ENCODE measurements at places on chromosomes 3 and 15.

DNA sequence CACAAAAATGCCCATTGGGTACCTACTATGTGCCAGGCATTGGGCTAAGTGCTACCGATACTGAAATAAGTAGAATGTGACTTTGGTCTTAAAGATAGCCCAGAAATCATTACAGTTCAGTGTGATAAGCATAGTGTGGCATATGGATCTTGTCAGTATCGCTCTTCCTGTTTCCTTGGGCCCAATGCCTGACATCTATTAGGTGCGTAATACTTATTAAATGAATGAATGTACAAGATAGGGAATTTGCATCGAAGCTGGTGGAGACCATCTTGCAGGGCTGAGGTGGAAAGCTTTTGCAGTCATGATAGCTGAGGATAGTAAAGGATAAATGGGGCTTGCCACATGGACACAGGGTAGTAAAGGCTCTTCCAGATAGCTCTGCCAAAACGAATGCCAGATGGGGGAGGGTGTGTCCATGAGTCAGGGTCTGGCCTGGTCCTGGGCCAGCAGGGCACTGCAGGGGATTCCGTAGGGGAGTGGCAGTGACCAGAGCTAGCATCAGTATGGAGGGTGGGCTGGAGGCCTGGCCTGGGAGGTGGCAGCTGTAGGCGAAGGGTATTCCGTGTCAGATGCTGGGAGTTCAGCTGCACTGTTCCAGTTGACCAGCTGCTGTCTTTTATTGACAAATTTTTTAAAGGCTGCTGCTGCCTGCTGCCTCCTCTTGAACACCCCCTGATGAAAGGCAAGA lies 23.5 kb downstream of the TSEN2 start:
- no peak for DNase-seq

GRCh38 chr3:14869917-14870782 lies 51.4 kb downstream of the FGD5 start:
- DNase-seq: no peak

DNA sequence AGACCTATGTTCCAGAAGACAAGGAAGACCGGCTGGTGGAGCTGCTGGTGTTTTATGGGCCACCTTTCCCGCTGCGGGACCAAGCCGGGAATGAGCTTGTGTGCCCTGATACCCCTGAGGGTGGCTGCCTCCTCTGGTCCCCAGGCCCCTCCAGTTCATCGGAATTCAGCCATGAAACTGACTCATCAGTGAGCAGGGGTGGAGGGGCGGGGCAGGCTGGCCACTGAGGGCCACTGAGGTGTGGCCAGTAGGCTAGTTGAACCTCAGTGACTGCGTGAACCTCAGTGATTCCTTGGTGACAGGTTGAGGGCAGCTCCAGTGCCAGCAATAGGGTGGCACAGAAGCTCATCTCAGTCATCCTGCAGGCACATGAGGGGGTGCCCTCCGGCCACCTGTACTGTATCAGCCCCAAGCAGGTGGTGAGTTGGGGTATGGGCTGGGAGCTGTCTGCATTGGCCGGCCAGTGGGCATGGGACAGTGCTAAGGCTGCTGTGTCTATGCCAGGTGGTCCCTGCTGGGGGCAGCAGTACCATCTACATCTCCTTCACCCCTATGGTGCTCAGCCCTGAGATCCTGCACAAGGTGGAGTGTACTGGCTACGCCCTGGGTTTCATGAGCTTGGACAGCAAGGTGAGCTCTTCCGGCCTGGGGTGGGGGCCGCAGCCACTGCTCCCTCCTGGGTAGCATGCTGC lies 20.3 kb downstream of the ACAA1 start:
- DNase-seq: no peak

DNA sequence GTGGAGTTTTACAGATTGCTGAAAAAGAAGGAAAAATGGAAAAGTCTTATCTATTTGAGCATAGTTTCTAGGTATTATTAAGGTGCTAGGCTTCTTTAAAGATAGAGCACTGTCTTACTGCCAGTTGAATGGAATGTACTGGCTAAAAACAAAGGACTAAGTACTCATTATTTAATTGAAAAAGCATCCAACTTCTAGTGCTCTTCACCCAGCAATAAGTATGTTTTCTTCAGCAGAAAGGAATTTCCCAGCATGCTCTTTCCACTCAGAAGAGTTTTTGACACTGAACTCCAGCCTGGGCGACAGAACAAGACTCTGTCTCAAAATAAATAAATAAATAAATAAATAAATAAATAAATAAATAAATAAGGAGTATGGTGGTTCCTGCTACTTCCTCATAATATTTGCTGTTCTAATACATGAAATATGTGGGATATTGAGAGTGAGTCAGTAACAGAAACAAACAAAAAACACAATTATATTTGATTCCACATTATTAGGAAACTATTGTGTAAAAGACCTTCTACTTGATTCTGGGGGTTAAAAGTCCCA lies 70.6 kb downstream of the ATP13A4 start:
- DNase-seq: no peak

DNA sequence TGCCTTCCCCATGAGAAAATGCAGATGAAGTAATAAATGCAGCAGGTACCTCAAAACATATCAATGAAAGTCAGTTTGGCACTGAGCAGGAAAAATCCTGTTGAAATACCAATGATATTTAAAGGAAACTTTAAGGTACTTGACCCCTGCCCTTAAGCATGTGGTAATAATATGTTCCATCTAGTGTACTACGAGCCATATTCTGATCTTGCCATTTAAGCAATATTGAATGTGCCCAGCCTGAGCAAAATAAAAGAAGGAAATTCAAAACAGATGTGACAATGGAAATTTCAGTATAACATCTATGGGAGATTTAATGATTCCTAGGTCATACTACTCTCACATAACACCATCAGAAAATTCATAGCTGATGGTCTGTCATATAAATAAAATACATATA lies 191.8 kb upstream of the CGNL1 start:
- no peak for DNase-seq

GRCh38 chr15:39207532-39208115 lies 373.3 kb upstream of the THBS1 start:
- DNase-seq: no peak

DNA sequence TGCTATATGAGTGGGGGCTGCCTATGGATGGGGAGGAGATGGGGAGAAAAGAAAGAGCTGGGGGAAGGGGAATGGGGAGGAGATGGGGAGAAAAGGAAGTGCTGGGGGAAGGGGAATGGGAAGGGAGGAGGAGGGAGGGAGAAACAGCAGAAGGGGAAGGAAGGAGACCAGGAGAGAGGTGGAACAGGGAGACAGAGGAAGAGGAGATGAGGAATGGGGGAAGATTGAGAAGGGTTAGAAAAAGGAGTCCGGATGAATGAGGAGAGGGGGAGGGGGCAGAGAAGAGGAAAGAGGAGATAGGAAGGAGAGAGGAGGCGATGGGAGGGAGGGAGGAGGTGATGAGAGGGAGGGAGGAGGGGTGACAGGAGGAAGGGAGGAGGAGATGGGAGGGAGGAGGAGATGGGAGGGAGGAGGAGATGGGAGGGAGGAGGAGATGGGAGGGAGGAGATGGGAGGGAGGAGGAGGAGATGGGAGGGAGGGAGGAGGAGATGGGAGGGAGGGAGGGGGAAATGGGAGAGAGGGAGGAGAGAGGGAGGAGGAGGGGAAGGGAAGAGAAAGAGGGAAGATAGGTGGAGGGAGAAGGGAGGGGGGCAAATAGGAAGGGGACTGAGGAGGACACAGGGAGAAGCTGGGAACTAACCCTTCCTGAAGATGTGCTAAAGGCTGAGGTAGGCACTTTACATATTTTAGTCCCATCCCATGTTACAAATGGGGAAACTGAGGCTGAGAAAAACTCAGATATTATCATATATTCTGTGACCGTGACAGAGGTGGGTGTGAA lies 6.6 kb upstream of the BCL2L10 start:
- DNase-seq: no peak

GRCh38 chr3:170584585-170585007 lies 1.3 kb downstream of the SLC7A14 start:
- DNase-seq: no peak

- no peak for DNase-seq
Observed at GRCh38 chr3:172626021-172626640, 84.7 kb downstream of the NCEH1 start.

DNA sequence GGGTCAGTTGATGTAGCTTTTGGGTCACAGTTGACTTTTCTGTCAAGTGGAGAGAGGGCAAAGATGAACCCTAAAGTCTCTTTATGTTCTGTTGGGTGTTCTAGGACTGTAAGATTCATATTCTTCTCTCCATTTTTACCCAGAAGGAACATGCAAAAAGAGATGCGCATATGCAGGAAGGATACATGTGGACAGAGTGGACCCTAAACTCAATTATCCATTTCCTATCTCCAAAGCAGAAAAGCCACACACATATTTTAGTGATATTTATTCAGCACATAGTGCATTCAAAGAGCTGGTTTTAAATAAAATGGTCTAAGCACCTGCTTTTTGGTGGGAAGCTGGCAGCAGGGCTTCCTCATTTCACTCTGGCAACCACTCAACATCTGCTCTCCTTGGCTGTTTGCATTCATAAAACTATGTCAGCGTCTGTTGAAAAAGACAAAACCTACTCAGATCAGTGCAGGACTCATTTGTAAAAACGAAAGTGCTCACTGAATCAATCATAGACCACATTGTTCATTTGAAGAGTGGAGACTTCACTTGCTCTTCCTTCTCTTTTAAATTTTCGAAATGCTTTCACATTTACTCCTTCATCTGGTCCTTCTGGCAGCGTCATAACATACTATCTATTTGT lies 96.6 kb downstream of the SEMA6D start:
- no peak for DNase-seq

DNA sequence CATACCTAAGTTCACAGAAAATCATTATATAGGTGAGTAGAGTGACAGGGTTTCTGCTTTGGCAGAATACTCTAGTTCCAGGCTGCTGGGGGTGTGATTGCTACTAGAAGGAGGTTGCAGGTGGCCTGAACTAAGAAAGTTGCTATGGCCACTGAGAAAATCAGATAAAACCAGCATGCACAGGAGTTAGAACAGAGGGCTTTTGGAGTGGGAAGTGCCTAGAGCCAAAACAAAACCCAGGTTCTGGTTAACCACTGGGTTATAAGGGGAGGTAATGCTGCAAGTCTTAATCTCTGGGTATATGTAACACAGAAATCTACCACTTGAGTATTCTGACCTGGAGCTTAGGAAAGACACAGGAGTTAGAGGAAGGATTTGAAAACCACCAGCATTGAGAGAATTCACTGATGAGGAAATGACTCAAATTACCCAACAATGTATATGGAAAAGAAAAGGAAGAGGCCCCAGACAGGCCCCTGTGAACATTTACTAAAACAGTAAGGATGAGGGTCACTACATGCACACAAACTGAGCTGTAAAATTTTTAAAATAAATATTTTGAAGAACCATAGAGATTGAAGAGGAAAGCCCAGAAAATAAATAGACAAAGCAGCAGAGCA lies 60.0 kb downstream of the PLOD2 start:
- no peak for DNase-seq

DNA sequence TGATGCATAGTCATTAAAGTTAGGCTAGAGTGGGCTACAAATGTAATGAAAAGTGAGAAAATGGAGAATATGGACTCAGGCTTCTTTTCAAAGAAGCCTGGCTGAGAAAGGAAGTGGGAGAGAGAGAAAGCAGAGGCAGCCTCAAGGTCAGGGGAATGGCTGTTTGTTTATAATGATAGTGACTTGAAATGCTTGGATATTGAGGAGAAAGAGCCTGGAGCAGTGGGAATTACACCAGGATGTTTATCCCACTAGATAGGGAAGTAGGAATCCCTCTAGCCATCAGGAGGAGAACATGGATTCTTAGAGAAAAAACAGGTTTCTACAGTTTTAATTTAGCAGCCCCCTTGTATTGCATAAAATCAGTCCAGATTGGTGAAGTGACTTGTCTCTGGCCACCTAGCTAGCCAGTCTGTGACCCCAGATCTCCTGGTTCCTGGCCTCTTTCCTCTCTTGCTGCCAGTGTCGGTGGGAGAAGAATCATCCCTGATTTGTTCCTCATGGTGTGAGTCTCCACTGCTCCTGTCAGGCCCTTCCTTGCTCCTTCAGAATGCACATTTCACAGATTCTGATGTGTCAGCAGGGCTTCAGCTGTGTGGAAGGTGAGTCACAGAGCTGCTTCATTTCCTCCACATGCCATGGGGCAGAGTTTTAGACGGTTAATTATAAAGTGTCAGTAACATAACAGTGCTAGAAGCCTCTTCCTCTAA lies 32.9 kb downstream of the SEMA6D start:
- no peak for DNase-seq

DNA sequence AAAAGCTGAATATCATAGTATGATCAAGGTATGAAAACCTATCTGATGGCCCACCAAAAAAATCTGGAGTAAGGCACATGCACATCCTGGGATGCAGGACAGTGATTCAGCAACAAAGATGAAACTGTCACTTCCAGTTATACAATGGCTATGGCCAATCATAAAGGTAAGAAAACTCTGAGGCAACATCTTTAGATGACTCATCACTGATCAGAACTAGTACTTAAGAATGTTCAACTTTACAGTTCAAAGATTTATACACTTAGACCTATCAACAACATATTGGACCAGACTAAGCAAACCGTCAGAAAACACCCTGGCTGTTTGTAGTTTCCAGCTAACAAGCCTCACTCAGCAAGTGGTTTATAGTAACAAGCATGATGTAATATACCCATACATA lies 21.3 kb upstream of the PLCH1 start:
- DNase-seq: no peak

DNA sequence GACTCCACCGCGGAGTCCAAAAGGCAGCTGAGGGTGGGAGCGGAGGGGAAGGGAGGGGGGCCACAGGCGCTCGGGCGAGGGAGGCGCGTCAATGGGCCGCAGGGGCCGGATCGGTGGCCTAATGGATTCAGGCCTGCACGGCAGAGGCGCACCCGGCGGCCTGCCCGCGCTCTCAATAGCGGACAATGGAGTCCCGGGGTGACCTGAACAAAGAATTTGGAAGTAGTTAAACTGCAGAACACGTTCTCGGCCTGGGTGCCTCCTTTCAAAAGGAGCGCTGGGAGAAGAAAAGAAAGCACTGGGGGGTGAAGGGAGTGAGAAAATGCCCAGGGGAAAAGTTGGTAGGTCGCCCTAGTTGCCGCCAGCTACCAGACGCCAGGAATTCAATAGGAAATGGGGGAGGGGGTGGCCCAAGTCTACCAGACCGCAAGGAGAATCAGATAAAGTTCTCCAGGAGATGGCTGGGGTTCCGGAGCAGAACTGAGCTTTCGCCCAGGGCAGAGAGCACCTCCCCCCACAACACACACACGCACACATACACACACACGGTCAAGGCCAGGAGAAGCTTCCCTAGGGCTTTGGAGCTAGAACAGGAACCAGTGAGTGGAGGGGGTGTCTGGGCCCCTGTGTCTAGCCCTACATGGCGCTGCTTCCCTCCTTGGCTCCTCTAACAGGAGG lies 25.8 kb upstream of the POLG start:
- no peak for DNase-seq

GRCh38 chr3:69770219-69770618 lies 31.0 kb downstream of the MITF start:
- no peak for DNase-seq
